ENCODE measurements at places on chromosomes 1 and 21. TPM values are rescaled to one million over a fixed set of nuclear protein-coding genes. Genes with fewer than 3 reads are reported as not detected.

TEDDM1 gene
- total RNA-seq, result not detected

ST6GALNAC5 gene
- 7.3 TPM for total RNA-seq

GRCh38 chr1:234125283-234125682 lies 220.8 kb downstream of the SLC35F3 start:
- DNase-seq, result no peak

MAP10 gene
- total RNA-seq, result 2.4 TPM

DNA sequence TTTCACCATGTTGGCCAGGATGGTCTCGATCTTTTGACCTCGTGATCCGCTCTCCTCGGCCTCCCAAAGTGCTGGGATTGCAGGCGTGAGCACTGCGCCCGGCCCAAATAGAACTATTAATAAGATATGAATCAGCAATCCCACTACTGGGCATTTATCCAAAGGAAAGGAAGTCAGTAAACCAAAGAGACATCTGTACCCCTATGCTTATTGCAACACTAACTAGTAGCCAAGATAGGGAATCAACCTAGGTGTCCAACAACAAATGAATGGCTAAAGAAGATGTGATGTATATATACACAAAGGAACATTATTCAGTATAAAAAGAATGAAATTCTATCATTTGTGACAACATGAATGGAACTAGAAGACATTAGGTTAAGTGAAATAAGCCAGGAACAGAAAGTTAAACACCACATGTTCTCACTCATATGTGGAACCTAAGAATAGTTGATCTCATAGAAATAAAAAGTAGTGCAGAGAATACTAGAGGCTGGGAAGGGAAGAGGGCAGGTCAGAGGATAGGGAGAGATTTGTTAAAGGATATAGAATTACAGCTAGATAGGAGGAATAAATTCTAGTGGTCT lies 48.8 kb downstream of the XPR1 start:
- DNase-seq, result peak; percentile 92

- DNase-seq, result no peak
Measured at GRCh38 chr1:156692925-156693847, 12.2 kb downstream of the CRABP2 start.

- DNase-seq, result no peak
Measured at GRCh38 chr1:193807208-193807607, 620.8 kb upstream of the B3GALT2 start.

FCGR2B gene
- total RNA-seq, result not detected

GRCh38 chr1:38789498-38790169 lies 69.9 kb downstream of the RRAGC start:
- DNase-seq, result no peak

GRCh38 chr1:93338387-93339146 lies 7.1 kb upstream of the DR1 start:
- DNase-seq, result peak; percentile 93

- no peak for DNase-seq
Measured at GRCh38 chr1:42964044-42964812, 5.6 kb upstream of the SLC2A1 start.

DNA sequence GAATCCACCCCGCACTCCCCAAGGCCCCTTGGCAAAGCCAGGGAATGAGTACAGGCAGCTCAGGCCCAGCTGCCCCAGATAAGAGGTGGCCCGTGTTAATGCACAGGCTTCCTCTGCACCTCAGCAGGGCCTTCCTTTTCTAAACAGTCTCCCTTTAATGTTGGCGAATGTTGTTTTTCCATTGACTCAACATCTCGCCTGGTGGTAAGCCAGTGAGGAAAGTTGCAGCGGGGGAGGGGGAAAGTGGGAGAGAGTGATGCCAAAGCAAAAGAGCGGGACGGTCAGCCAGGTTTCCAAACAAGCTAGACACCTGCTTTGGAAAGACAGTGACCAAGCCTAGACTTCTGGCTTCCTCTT lies 10.3 kb upstream of the PROX1 start:
- no peak for DNase-seq

DNA sequence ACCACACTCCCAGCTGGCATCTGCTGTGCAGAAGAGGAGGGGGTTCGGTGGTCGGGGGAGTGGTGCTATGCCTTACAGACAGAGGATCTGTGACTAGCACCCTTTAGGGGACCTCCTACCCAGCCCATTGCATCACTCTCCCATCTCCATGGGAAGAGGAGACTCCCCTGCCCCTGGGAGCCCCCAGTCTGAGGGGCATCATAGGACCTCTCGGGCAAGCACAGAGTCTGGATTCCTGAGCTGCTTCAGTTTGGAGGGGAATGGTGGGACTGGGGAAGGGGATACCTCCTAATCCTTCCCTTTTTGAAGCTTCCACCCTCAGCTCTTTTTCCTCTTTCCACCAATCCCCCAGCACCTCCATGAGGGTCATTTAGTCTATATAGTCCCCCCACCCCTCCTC lies 1.4 kb downstream of the INSRR start:
- DNase-seq, result no peak

DNA sequence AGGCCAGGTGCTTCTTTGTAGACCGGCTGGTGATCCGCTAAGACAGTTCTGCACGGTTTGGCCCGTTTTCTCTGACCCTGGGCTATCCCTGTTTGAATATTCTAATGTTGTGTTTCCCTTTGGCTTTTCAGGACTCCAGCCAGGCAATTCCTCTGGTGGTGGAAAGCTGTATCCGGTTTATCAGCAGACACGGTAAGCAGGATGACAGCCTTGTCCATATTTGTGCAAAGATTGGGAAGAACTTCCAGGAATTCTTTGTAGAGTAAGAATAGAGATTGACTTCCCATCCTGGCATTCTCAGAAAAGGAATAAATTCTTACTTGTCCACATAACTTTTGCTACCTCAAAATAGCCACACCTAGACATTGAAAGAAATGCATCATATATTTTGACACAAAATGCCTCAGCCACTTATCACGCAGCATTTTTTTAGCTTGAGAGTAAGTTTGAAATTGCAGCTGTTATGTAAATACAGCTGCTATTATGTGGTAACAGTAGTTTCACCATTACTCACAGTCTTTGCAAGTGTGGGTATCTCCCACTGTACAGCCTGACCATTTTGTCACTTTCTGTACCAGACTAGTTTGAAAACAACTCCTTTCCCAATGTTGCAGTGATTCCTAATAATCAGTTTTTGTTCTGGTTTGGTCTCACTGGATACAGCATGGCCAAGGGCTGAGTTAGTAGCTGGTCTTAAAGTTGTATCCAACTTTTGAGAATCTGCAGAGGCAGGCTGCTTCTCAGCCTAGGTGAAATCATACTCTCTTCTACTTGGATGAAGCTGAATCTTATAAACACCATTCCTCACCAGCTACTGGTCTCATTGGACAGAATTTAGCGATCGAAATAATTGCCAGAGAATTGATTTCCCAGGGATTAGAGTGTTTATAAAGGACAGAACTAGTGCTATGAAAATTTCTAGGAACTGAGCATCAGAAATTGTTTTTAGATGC lies 40.0 kb upstream of the IKBKE start:
- DNase-seq, result peak; percentile 93

- no peak for DNase-seq
Measured at GRCh38 chr1:8032366-8032910, 6.3 kb upstream of the ERRFI1 start.

Measured in LHCN-M2 (cell line).